ENCODE measurements at places on chromosomes 7 and 10. TPM values are rescaled to one million over a fixed set of nuclear protein-coding genes. Genes with fewer than 3 reads are reported as not detected.

Gene RADIL
- total RNA-seq = 0.46 TPM

Gene LRRD1
- total RNA-seq = not detected

Gene ARMC3
- total RNA-seq = not detected

Gene AKR1C4
- total RNA-seq = not detected

- DNase-seq = no peak
Observed at GRCh38 chr7:151361193-151361959, 19.8 kb downstream of the NUB1 start.

- no peak for DNase-seq
Observed at GRCh38 chr7:14507617-14508016, 394.9 kb downstream of the DGKB start.

DNA sequence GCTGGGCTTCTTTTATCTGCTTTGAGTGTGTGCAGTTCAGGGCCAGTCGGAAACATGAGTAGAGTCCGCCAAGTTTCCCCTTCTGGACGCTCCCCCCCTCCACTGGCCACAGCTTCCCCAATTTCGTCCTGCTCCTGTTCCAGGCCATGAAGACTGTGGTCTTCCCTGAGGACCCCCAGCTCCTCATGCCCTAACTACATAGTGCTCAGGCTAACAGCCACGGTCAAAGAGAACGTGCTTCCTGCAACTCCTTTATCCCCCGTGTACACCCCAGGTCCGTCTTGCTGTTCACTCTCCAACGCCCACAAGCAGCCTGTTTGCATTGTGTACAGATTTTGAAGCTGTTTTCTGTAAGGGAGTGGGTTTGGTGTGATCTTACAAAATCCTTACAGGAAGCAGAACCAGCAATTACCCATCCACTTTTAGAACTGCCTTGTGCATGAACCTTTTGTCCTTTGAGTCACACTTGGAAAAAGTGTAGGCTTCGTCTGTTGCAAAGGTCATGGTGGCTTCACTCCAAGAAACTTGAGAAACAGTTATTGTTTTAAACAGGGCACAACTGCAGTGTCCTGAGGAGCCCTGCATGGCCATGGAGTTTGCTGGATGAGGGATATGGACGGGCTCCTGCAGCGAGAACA, 77.0 kb upstream of the FAM20C start:
- DNase-seq = no peak

DNA sequence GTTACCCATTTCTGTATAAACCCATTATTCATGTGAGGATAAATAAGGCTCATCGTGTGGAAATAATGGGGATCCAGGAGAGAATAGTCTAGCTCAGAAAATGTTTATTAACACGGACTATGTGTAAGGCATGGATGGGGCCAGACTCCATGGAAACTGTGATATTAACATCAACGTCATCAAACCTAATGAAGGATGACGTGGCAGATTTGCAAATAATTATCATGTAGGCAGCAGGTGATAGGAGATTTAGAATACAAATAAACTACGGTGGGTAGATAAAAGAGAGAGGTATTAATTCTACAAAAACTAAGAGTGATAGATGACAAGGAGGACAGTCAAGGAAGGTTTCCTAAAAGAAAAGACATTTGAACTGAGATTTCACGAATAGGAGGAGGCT, 592.2 kb downstream of the REEP3 start:
- DNase-seq = no peak

GRCh38 chr7:131072505-131073091, 255.1 kb upstream of the MKLN1 start:
- DNase-seq = no peak

GRCh38 chr10:32005050-32005449, 51.2 kb downstream of the KIF5B start:
- no peak for DNase-seq

- no peak for DNase-seq
Observed at GRCh38 chr7:158366346-158366745, 221.3 kb downstream of the PTPRN2 start.

DNA sequence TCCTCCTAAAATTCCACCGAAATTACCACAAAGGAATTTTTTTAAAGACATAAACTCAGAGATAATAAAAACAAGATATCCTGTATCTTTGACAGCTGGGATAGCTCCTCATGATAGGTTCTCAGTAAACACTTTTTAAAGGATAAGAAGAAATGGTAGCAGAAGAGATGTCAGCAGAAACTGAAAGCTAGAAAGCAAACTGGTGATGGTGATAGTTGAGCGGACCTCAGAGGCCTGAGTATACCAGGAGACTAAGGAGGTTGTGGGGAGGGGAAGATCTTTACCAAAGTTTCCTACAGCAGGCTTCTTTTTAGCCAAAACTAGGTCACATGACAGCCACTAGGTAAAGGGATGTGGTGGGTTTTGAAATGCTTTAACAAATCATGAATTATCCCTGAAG, 22.5 kb downstream of the PCGF5 start:
- DNase-seq = no peak

DNA sequence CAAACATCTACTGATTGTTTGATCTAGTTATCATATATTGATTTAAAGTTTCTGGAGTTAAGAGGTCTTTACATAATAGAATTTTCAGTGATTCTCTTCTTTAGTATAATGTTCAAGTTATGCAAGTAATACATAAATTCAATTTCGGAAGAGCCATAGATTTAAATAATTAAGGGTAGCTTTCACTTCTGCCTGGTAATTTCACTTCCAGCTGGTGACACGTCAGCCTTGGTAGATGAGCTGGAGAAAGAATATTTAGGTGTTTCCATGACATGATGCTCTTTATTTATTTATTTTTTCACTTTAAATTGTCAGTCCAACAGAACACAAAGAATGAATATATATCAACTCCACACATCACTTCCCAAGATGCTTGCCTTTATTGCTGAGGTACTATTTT, 5.2 kb upstream of the OTUD1 start:
- DNase-seq = no peak

- DNase-seq = no peak
Observed at GRCh38 chr10:25666276-25666675, 267.8 kb upstream of the MYO3A start.

Measured in pulmonary artery endothelial cell (primary cell).